ENCODE measurements at places on chromosomes 3 and 15.

DNA sequence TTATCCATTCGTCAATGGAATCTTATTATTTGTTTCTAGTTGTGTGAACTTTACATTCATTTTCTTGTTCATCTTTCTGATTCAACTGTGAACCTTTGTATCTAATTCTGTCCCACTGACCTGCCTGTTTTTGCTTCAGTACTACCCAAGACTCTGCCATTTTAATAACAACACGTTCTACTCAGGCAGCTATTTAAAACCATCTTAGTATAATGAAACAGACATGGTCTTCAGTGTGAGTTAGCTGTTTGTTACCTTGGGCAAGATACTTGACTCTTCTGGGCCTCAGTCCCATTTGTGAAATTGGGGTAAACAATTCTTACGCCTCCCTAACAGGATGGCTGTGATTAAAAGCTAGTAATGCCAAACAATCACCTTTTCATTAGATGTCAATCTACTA lies 1.6 kb downstream of the BTBD1 start:
- DNase-seq, result no peak

- DNase-seq, result no peak
Observed at GRCh38 chr15:71494563-71495397, 315.6 kb upstream of the NR2E3 start.

GRCh38 chr3:88150371-88150770 lies 612 bp downstream of the C3orf38 start:
- DNase-seq, result no peak

GRCh38 chr3:177597311-177598096 lies 400.2 kb upstream of the TBL1XR1 start:
- peak; percentile 7 for DNase-seq

GRCh38 chr3:149830902-149831301 lies 17.9 kb downstream of the RNF13 start:
- DNase-seq, result no peak

DNA sequence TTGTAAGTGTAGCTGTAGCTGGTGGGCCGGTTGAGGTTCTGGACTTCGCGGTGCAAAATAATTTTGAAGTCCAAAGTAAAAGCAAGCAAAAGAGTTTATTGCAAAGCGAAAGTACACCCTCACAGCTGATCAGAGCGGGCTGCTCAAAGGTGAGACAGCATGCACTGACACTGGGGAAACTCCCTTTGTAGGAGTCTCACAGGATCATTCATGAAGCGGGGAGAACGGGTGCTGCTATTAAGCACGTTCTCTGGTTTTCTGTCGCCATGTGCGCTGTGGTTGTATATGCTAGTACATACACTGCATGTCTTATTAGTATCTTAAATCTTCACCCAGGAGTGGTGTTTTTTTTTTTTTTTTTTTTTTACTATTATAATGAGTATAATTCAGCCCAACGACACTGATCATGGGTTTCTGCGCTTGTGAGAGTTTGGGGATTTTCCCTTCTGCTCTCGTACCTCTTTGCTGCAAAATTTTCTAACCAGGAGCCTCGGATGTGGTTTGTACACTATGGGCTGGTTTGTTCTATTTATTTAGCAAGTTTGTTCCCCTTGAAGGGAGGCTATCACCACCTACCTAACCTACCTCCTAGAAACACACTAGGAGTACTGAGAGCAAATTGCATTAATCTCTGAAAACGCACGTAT lies 1.4 kb upstream of the AP4E1 start:
- peak; percentile 52 for DNase-seq

GRCh38 chr3:142087676-142088075 lies 61.7 kb downstream of the TFDP2 start:
- no peak for DNase-seq

GRCh38 chr3:192382861-192383260 lies 344.5 kb downstream of the FGF12 start:
- DNase-seq, result no peak

- no peak for DNase-seq
Observed at GRCh38 chr15:52086011-52086786, 26.4 kb downstream of the BCL2L10 start.

DNA sequence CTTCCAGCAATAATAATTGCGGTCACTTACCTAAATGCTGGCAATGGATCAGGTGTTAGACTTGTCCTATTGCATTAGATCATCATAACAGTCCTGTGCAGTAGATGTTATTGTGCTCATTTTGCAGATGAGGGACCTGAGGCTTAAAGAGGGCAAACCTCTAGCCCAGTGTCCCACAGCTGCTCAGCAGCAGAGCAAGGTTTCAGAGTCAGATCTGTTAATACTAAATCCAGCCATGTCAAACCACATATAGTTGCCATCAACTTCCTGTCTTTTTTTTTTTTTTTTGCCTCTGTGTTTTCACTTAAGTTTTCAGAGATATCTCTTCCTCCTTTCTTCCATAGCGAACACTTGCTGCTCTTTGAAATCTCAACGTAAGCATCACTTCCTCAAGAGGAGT lies 12.1 kb downstream of the FEZF2 start:
- DNase-seq, result no peak

DNA sequence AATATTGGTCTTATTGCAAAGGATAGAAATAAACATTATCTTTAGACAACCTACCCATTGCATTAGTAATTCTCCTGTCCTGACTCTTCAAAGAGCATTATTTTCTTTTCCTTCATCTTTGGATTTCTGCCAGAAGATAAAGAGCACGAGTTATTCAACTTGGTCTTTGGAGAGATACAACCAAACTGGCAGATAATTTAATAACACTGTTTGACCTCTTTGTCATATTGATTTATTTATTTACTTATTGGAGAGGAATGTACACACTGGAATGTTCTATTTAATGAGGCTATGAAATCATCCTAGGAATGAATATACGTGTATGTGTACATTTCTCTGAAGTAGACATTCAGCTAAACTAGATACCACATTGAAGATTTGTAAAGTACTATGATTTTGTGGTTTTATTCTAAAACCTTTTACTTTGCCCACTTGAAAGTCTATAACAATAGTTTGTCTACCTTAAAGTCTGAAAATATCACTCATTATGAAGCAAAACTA lies 462.1 kb downstream of the C3orf38 start:
- no peak for DNase-seq

DNA sequence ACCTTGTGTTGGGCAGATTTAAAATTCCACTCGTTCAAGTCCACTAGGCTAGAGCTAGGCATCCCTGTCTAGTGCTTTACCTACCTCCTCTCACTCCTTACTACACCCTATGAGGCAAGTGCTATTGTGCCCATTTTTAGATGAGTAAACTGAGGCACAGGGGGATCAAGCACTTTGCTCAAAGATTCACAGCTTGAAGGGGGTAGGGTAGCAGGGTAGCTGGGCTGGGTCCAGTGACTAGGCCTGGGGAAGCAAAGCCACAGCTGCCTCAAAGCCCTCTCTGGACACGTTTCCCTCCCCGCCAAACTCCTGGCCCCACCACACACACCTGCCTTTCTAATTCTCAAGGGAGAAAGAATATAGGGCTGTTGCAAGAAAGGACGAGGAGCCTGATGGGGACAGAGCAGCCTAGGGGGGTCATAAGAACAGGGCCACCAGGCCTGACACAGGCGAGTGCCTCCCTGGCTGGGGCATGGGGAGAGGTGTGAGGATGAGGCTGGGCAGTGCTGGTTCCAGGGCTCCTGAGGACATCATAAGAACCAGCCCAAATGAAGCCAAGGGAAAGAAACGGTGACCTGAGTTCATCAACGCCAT lies 34.8 kb upstream of the SFMBT1 start:
- DNase-seq, result no peak

DNA sequence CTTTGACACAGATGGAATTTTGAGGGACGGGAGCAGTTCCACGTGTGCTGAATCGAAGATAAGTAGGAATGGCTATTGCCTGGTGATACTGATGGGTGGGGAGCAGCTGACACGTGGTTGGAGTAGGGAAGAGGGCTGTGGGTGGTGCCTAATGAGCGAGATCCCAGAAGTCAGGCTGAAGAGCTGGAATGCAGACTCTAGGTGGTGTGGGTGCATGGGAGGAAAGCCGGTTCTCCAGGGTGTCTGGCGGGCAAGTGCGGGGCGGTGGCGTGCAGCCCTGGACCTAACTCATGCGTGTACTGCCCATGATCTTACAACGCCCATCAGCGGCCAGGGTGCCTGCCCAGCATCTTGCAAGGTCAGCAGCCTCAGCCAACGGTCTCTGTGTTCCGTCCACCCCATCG lies 63.1 kb downstream of the ARNT2 start:
- no peak for DNase-seq

DNA sequence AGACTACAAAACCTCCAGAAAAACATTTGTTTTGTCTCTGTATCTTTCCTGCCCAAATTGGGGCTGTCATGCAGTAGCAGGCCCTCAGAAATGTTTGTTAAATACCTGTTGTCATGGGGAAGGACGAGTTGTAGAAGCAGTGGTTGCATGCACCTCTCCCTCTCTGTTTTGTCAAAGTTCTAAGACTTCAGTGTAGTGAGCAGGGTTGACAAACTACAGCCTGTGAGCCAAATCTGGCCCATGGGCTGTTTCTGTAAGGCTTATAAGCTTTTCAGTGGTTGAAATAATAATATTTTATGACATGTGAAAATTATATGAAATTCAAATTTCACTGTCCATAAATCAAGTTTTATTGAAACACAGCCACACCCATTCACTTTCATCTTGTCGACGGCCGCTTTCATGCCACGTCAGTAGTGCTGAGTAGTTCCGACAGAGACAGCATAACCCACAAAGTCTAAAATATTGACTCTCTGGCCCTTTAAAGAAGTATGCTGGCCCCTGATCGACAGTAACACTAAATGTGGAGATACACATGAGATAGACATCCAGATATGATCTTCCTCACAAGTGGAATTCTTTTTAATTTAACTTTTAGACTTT lies 102.9 kb downstream of the PDZRN3 start:
- DNase-seq, result no peak

DNA sequence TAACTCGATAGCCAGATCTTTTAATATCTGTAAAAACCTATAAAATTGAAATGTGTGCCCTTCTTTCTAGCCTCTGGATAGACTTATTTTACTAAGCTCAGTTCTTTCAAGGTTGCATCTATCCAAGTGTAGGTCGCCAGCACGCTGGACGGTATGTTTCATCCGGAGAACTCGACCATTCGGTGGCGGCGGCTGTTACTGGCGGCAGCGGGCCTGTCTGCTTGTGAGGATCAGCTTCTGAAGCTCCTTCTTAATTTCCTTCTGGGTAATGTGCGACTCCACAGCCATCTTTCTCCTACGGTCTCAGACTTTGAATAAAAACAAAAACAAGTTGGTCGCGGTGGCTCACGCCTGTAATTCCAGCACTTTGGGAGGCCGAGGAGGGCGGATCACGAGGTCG lies 4.1 kb downstream of the PP2D1 start:
- DNase-seq, result no peak

DNA sequence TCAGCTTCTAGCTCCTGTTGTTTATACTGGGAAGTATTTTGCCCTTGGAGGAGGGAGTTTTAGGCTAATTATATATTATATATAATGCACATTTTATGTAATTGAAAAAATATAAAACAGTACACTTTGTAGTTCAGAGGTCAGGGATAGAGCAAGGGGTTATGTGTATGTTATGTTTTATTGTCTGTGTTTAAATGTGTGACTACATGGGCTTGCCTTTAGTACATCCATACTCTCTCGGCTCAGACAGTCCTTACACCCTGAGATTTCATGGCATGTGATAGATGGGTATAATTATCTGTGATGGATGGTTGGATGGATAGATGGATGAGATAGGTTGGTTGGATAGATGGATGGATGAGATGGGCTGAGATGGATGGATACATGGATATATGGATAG lies 17.4 kb upstream of the ST3GAL6 start:
- no peak for DNase-seq
